Stimulated activated CD8-positive, alpha-beta memory T cell treated with anti-CD3 and anti-CD28 coated beads, Interleukin-2, amount 100 ng/mL, for 1 hour (primary cell): ENCODE measurements at places on chromosomes 3 and 15.

DNA sequence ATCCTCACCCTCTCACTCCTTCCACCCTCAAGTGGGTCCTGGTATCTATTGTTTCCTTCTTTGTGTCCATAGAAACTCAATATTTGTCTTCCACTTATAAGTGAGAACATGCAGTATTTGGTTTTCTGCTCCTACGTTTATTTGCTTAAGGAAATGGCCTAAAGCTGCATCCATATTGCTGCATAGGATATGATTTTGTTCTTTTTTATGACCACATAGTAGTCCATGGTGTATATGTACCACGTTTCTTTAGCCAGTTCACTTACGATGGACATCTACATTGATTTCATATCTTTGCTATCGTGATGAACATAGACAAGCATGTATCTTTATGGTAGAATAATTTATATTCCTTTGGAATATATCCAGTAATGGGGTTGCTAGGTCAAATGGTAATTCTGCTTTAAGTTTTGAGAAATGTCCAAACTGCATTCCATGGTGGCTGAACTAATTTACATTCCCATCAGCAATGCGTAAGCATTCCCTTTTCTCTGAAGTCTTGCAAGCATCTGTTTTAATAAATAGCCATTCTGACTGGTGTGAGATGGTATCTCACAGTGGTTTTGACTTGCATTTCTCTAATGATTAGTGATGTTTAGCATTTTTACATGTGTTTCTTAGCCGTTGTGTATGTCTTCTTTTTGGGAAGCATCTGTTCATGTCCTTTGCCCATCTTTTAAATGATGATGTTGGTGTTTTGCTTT lies 650.2 kb downstream of the ZNF385D start:
- no peak for DNase-seq

GRCh38 chr15:88649286-88649733 lies 10.5 kb downstream of the ISG20 start:
- DNase-seq = peak; percentile 51

- DNase-seq = no peak
Measured at GRCh38 chr15:58441376-58442070, 9.7 kb downstream of the LIPC start.

GRCh38 chr3:12963231-12963896 lies 109.9 kb downstream of the IQSEC1 start:
- no peak for DNase-seq

GRCh38 chr15:29071232-29071881 lies 185.6 kb downstream of the APBA2 start:
- DNase-seq = no peak
